ENCODE measurements at places on chromosomes 7 and 10.

- no peak for DNase-seq
These were observed 55.6 kb downstream of the STEAP1B start for GRCh38 chr7:22444181-22444971.

GRCh38 chr10:129929343-129930292 is 34.5 kb downstream of the EBF3 start:
- DNase-seq, result no peak

GRCh38 chr10:58854811-58855210 is 321.6 kb upstream of the PHYHIPL start:
- no peak for DNase-seq

DNA sequence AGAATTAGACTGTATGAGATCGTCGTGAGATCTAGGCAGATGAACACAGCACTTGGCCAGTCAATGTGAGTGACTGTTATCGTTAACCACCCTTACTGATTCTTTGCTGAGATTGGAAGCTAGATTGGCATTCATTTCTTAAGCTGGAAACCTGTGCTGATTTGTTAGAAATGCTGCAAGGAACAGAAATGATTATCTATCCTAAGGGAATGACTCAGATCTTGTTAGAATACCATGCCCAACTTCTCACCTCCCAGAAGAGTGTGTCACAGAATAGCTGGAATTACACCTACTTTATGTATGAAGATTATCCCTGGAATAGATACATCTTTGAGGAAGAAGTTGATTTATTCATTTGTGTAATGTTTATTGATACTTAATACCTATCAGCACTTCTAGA is 275.2 kb downstream of the AUTS2 start:
- no peak for DNase-seq

GRCh38 chr10:128751284-128751683 is 625.1 kb upstream of the MKI67 start:
- DNase-seq, result no peak

DNA sequence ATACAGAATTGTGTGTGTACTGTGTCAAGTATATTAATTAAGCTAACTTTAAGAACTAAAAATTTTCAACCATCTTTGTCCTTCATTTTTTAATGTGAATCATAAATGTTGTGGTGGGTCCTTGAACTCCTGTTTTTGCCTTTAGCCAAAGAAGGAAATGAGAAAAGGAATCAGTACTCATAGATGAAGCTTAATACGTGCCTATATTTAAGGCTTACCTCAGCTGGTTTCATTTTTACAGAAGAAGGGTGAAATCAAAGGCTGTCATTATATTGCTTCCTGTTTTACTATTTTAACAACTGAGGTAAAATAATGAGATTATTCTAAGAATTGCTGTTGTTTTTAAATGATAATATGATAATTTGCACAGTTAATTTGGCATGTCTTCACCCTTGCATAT is 6.3 kb upstream of the SNX13 start:
- DNase-seq, result no peak

DNA sequence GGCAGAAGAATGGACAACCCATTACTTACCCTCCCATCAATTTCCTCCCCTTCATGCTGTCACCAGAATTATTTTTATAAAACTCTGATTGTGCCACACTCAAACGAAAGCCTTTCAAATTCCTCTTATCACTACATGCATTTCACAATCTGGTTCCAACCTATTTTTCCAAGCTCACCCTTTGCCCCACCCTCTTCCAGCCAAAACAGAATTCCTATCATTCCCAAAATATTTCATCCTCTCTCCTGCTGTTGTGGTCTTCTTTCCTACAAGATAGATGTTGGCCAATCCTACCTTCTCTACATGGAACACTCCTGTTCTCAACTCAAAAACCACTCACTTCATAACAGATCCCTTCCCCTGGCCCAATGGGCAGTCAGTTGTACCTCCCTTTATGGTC is 111.5 kb downstream of the ELAPOR2 start:
- no peak for DNase-seq

- DNase-seq, result no peak
These were observed 148.4 kb downstream of the TCERG1L start for GRCh38 chr10:131162866-131163843.

- no peak for DNase-seq
These were observed 124.3 kb downstream of the THSD7A start for GRCh38 chr7:11707606-11708193.
